Activated CD4-positive, CD25-positive, alpha-beta regulatory T cell treated with anti-CD3 and anti-CD28 coated beads, Interleukin-2, amount 50 U/mL, for 72 hours (primary cell): ENCODE measurements at places on chromosomes 5 and 9.

GRCh38 chr9:83964973-83965349 lies 15.1 kb downstream of the HNRNPK start:
- DNase-seq: no peak

DNA sequence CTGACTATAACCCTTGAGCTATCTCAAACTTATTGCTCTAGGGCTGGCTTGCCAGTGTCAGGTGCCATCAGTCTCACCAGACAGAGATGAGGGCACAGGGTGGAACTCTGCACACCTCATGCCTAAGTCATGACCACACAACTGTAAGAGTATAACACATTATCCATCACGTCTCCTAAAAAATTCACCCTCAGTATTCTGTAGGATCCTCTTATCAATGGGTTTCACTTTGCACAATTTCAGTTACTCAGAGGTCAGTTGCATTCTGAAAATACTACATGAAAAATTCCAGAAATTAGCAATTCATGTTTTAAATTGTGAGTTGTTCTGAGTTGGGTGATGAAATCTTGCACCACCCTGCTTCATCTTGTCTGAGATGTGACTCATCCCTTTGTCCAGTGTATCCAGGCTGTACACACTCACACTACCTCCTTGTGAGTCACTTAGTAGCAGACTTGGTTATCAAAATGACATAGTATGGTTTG lies 690.9 kb upstream of the CDH18 start:
- no peak for DNase-seq

DNA sequence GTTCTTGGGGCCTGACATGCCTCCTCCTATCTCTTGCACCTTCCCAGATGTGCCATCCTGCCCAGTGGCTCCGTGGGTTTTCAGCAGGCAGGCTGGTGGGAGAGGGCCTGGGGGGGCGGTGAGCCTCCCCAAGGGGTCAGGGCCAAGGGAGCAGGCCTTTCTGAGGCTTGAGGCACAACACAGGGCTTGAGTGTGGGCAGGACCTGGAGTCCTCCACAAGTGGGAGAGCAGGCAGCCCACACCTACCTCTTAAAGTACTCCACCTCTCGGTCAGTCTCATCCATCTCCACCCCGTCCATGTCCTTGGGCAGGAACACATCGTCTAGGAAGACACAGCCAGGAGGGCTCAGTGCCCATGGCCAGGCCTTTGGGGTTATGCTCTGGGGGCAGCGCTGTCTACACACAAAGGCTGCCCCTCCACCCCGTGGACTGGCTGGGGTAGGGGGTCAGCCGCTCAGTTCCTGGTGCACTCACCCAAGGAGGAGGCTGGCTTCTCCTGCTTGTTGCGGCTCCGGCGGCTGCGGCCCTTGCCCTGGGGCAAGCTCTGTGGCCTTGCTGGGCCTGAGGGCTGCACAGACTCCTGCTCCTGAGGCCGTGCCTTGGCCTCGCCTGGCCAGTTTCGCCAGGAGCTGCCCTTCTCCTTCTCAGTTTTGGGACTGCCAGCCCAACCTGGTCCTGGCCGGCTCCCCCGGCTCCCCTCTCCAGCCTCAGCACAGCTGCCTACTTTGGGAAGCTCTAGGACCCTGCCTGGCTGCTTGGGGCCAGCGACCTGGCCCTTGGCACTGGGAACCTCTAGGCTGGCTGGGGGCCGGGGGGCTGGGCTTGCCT lies 7.2 kb upstream of the DDX41 start:
- no peak for DNase-seq

- DNase-seq: no peak
Observed at GRCh38 chr5:77773734-77774280, 2.3 kb downstream of the TBCA start.

GRCh38 chr9:111925017-111925770 lies 28.6 kb downstream of the UGCG start:
- DNase-seq: no peak

DNA sequence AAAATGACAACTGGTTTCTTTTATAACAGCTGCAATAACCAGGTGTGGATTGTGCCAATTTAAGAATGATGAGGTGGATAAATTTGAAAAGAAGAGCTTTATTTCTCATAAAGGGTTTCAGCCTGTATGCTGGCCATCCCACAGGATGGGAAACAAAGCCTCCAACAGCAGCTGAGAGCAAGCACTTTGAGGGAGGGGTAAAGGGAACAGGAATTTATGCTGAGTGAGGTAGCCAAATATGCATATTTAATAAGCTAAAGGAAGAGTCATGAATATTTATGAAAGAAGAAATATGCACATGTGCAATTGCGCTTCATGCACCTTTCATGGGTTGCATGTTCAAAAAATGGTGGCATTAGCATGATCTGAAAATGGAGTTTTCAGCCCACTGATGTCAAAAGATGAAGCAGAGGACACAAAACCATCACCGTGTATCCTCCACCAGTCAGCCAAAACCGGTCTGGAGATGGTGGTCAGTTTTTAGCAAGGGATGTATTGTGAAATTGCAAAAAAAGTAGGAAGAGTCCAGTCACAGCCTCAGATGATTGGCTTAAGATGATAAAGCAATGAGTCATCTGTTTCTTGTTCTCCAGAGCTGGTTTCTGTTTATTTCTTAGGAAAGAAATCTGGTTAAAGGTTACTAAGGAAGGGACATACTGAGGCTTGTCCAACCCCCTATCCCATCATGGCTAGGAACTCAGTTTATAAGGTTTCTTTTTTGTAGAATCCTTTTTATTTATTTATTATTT lies 47.9 kb downstream of the DEPDC1B start:
- DNase-seq: no peak

- no peak for DNase-seq
Observed at GRCh38 chr5:37552770-37553719, 173.9 kb downstream of the WDR70 start.

GRCh38 chr9:81759680-81760215 lies 70.4 kb upstream of the TLE1 start:
- DNase-seq: no peak

- no peak for DNase-seq
Observed at GRCh38 chr9:87857141-87857947, 25.3 kb upstream of the SPATA31E1 start.

DNA sequence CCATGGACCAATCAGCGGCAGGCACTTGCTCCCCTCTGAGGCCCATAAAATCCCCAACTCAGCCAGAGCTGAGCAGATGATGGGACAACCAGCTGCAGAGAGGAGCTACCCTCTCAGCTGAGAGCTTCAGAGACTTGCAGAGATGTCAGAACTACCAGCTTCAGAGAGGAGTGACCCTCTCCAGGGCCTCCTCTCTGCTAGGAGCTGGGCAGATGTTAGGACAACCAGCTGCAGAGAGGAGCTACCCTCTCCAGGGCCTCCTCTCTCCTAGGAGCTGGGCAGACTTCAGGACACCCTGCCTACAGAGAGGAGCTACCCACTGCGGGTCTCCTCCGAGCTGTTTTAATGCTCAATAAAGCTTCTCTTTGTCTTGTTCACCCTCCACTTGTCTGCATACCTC lies 3.0 kb upstream of the AUH start:
- no peak for DNase-seq

- DNase-seq: no peak
Observed at GRCh38 chr9:95874303-95874988, 1.0 kb upstream of the ERCC6L2 start.

DNA sequence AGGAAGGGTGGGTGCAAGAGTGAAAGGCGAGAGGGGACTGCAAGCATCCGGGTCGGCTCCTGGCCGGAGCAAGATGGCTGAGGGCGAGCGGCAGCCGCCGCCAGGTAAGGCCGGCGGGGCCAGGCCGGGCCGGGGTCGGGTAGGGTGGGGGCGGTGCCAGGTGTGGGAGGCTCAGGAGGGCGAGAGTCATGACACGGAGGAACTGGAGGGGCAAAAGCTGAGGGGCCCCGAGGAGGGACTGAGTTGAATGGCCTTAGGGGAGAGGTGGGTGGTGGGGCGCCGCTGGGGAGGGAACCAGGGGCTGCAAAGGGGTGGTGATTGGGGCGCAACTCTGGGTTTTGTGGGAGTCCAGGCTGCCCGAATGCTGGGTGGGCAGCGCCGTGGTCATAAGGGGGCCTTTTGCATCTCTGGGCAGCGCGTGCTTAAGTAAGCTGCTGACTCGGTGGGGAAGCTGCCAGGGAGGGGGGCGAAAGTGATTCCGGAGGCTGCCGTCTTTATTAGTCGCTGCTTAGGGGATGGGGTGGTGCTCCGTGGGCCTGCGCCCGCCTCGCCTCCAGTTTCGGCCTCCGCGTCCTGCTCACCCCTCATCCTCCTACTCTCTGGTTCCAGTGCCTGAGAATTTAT lies 425 bp downstream of the PTPA start:
- DNase-seq: no peak

- no peak for DNase-seq
Observed at GRCh38 chr9:89591274-89592212, 13.3 kb upstream of the GADD45G start.

DNA sequence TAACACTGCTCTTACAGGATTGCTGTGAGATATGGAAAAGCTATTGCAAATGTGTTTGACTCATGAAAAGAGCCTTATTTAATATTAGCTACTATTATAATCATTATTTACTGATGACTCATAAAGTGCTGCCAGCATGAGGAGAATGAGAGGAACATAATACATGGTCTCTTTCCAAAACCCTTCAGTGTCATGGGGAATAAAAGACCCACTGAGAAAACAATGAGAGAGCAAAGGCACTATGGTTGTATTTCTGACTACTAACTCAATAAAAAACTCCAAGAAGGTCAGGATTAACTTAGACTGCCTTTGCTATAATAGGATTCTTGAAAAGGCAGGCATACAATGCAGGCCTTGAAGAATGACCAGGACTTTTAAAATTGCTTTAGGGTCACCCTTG lies 633.5 kb downstream of the DTWD2 start:
- no peak for DNase-seq

DNA sequence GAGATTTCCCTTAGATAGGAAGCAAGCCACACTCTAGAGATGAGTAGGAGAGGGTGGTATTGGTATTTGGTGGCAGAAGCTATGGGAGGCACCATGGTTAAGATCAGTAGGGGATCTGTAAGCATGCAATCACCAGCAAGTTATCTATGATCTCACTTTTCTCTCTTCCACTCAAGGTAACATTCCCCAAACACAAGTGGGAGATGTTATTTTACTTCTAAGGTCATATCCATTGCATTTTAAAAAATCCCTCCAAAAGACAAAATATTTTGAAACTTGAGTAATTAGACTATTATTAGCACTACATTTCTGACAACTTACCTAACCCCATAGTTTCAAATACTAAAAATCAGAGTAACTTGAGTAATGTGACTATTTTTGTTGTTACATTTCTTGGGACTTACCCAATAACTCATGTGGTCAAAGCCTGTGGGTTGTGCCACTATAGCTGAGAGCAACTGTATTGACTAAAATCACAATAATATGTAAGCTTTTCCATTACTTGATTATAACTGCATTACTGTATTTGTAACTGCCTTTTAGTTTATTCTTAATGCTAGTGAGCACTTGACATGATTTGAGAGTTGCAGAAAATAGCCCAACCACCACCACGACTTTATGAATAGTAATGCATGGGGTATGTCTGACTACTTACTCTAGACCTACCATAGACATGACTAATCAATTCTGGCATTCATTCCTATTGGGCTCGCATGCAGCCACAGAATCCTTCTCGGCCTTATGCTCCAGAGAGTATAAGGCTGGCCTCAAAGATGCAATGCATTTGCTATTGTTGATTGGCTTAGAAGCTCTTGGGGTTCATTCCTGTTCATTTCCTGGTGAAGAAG lies 264.7 kb downstream of the TRIM32 start:
- no peak for DNase-seq

GRCh38 chr9:129102791-129103594 lies 7.6 kb downstream of the CRAT start:
- no peak for DNase-seq

- no peak for DNase-seq
Observed at GRCh38 chr9:124754289-124754688, 16.8 kb downstream of the NR6A1 start.

- DNase-seq: no peak
Observed at GRCh38 chr9:87381746-87382145, 115.9 kb upstream of the DAPK1 start.

- no peak for DNase-seq
Observed at GRCh38 chr9:87501806-87502205, 4.1 kb downstream of the DAPK1 start.

DNA sequence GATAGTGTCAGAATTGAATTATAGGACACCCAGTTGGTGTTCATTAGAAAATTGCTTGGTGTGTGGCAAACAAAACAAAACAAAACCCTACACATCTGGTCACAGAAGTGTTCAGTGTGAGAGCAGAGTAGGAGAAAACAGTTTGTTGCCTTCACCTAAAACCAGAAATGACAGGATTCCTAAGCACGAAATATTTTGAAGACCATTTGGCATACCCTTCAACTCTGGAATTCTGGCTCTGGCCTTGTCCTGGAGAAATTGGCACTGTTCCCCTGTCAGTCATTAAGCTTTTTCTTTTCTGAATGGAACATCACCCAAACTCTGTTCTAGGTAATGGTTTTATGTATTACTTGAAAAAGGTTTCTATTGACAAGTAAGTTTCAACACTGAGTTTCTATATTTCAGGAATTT lies 110.2 kb upstream of the PCA3 start:
- DNase-seq: no peak

GRCh38 chr5:142529626-142530278 lies 156.1 kb downstream of the FGF1 start:
- DNase-seq: no peak

DNA sequence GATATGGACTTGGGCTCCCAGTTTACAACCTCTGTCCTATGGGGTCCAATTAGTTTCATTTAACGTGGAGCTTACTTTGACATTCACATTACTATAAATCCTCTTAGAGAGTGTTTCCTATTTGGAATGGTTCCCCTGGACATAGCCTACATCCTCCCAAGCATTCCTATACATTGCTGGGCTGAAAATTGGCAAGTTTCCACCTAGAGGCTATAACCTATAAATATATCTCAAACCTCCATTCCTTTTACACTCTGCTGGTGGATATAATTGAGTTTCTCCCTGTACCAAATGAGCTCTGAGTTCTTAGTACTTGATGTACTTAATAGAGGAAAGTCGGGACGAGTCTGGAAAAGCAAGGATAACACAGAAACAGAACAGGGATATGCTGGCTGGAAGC lies 172.8 kb downstream of the ASTN2 start:
- DNase-seq: no peak

GRCh38 chr5:141787376-141787775 lies 90.8 kb downstream of the PCDH1 start:
- no peak for DNase-seq

DNA sequence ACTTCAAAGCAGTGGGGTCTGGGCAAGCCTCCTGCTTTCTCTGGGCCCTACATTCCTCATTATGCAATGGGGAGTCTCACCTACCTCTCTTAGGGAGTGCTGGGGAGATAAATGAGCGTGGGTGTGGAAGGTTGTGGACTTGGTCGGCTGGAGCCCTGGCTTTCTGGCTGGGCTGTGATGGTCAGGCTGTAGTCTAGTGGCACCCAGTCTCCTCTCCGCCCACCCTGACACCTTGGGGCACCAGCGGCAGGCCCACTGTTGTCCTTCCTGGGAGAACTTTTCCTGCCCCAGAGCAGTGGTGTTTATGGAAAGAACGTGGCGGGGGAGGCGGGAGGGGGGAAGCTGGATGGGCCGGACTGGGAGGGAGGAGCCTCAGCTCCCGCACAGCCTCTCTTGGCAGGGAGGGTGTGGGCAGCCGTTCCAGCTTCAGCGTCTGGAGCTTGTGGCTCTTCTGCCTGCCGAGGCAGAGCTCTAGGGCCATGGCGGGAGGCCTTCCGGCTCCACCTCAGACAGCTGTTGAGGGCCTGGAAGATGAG lies 4.1 kb downstream of the PTGS1 start:
- DNase-seq: no peak
